MV-4-11 (cell line): ENCODE measurements at places on chromosomes 2 and 18.

DNA sequence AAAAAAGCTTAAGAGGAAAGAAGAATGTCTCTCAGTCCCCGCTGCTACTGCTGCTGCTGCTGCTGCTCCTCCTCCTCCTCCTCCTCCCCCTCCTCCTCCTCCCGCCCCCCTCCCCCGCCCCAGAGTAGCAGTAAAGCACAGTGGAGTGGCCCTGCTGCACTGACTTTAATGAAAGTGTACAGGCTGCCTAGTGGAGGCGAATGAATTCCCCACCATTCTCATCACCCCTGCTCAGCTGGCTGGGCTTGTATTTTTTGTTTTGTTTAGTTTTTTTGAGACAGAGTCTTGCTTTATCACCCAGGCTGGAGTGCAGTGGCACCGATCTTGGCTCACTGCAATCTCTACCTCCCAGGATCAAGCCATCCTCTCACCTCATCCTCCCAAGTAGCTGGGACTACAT, 34.3 kb downstream of the GORASP2 start:
- no peak for DNase-seq

- no peak for DNase-seq
Measured at GRCh38 chr18:27749194-27749593, 427.7 kb downstream of the CDH2 start.

DNA sequence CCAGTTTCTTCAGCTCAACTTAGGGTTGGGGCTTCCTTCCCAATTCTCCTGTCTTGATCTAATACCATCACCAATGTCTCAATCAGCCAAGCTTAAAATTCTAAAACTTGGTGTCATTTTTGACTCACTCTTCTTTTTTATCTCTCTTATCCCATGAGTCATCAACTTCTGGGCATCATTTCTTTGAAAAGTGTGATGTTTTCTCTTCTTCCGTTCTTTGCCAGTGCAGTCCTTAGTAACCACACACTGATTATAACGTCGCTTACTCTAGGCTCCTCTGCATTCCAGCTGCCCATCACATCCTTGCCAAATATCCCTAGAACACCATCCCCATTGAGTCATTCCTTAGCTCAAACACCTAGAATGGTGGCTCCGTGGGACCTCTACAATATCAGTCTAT, 27.4 kb upstream of the MRO start:
- DNase-seq: no peak

DNA sequence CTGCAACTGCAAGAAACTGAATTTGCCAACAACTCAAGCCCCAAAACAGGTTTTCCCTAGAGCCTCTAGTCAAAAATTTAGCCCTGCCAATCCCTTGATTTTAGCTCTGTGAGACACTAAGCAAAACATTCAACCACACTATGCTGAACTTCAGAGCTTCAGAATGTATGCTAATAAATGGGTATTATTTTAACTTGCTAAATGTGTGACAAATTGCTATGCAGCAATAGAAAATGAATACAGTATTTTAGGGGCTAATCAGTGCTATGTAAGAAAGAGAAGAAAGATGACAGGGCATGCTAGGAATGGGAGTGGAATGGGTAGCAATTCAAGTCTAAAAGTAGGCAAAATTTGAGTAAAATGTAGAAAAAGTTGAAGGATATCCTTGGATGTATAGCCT, 223.9 kb upstream of the NOL4 start:
- no peak for DNase-seq

DNA sequence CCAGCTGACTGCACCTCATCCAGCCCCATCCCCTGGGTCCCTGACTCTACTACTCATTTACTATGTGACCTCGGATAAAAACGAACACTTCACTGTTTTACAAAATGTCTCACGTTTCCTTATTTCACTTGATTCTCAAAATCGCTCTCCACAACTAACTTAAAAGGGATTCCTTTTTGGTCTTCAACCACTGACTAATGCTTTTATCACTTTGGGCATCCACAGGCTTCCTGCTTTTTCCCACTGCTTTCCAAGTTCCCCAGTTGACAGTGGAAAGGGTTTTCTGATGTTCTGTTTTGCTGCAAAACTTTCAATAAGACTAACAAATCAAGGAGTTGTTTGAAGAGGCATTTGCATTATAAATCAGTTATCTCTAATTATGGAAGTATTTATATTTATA, 24.1 kb downstream of the EIF2AK3 start:
- no peak for DNase-seq

GRCh38 chr2:524442-524841, 152.8 kb downstream of the TMEM18 start:
- DNase-seq: no peak

GRCh38 chr2:37641582-37642171, 29.8 kb downstream of the CDC42EP3 start:
- DNase-seq: no peak

- DNase-seq: no peak
Measured at GRCh38 chr2:236252602-236253001, 11.6 kb downstream of the ASB18 start.

DNA sequence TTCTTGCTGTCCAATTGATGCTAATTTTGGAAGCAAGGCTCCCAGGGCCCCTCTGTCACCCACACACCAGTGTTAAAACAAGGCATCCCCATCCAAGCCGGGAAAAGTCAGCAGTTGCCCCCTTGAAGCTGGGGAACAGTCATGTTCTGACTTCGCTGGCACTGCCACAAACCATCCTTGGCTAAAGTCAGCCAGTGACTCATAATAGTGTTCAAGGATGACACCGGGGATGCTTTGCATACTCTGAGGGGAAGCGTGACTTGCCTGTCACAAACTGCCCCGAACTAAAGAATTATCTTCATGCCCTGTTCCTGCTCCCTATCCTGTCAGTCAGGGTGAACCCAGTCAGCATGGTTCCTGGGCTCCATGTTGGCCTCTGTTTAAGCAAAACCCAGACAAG, 37.0 kb downstream of the TGFA start:
- peak; percentile 92 for DNase-seq

GRCh38 chr2:11161747-11162146, 6.5 kb downstream of the SLC66A3 start:
- DNase-seq: no peak

DNA sequence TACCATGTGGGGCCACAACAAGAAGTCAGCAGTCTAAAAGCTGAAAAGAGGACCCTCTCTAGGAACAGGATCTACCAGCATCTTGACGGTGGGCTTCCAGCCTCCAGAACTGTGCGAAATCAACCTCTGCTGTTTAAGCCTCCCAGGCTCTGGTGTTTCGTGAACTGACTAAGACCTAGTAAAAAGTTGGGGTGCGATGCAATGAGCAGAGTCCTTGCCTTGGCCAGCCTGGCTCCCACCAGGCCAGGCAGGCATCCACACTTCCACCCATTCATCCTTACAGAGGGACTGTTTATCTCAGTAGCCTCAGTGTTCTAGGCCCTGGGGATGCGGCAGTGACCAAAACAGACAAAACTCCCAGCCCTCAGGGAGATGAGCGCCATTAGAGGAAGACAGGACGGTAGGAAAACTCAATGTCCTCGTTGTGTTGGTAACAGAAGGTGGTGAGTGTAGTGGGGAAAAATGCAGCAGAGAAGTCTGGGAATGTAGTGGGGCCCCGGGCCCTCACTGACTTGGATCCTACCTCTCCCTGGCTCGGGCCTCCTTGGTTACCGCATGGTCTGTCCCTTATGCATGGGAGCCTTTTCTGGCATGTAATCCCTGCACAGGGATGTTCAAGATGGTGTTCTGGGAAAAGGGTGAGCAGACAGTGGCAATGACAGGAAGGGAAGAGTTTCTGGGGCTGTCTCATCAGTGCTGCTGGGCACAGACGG, 271.8 kb upstream of the HS6ST1 start:
- DNase-seq: no peak

GRCh38 chr2:184927040-184927439, 328.7 kb downstream of the ZNF804A start:
- DNase-seq: no peak

DNA sequence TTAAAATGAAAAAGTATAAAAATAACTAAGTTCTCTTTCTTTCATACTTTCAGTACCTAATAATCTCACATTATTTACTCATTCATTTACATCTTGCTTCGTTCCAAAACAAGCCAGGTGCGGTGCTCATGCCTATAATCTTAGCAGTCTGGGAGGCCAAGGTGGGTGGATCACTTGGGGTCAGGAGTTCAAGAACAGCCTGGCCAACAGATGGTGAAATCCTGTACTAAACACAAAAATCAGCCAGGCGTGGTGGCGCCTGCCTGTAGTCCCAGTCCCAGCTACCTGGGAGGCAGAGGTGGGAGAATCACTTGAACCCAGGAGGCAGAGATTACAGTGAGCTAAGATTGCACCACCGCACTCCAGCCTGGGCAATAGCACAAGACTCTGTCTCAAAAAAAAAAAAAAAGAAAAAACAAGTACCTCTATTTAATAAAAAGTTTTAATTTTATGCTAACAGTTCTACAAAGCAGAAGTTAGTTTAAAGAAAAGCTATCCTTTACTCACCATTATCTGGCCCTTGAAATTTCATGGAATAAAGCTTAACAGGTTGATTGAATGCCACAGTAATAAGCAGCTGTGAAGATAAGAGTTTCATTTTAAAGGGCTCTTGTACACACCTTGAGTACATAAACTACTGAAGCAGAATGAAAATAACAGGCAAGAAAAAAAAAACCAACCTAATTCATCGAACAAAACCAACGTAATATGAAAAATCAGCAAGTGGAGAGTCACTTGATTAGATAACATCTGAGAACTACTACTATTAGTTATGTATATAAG, 22.5 kb downstream of the TXNL1 start:
- no peak for DNase-seq

GRCh38 chr18:29174891-29175290, 998.0 kb upstream of the CDH2 start:
- no peak for DNase-seq

DNA sequence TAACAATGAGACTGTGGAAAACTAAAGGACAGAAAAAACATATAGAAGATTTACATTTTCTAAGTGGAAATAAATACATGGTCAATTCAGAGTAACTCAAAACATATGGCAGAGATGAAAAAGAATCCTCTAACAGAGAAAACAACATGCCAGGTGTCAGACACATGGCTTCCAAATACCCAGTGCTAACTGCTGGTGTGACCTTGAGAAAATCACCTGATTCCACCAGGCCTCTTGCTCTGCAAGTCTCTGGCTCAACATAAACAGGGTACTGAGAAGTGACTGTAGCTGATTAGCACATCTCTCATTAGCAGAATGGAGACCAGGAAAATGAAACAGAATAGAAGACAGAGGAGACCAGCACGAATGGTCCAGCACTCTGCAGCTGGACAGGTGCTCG, 210.8 kb downstream of the HNMT start:
- no peak for DNase-seq

GRCh38 chr2:196096264-196096663, 27.6 kb upstream of the DNAH7 start:
- DNase-seq: no peak

- DNase-seq: no peak
Measured at GRCh38 chr18:60935041-60935910, 398.0 kb upstream of the CDH20 start.

GRCh38 chr18:34977838-34978532, 63.2 kb upstream of the MAPRE2 start:
- DNase-seq: peak; percentile 26

DNA sequence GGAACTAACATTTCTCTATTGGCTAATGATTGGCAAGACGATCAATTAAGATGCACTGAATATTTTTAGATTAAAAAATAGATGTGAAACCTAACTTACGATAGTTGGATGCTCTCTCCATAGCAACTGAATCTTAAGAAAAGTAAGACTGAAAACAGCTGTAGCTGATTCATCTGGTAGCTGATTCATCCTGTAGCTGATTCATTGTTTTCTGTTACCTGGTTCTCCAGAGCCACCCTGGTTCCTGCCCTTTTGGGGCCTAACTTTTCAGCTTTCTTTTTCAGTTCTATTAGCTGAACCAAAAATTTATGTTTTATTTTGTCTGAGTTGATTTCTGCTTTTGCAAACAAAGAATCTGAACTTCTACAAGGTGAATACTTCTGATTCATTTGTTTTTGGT, 22.7 kb upstream of the SPR start:
- no peak for DNase-seq

DNA sequence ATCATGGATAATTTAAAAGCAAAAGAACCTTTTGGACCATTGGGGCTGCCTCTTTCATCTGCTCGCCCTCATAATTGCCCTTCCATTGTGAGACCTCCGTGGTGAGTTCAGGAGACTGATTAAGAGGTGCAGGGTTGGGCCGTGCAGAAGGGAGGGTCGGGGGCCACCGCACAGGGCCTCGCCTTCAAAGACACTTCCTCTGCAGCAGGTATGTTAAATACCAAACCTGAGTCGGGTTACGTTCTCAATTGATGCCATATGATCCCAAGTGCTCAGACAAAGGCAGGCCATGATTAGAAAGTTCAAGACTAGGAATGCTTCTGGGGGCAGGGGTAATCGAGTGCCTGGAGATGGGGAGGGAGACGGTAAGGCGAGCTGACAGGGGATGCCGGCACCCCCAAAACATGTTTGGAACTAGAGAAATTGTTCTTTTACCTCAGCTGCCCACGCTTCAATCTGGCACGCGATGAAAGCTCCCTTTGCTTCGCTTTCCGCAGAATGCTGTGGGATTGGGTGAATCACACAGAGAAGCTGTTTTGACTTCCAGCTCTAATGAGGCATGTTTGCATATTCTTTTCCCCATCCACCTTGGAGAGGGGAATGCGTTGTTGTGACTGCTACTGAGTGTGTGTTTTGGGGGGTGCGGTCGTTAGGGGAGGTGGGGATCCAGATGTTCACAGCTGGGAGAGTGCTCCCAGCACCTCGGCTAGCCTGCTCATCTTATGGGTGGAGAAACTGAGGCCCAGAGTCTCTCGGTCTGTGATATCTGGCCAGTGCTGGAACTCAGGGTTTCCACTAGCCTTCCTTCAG, 309.1 kb downstream of the MYCN start:
- DNase-seq: no peak

DNA sequence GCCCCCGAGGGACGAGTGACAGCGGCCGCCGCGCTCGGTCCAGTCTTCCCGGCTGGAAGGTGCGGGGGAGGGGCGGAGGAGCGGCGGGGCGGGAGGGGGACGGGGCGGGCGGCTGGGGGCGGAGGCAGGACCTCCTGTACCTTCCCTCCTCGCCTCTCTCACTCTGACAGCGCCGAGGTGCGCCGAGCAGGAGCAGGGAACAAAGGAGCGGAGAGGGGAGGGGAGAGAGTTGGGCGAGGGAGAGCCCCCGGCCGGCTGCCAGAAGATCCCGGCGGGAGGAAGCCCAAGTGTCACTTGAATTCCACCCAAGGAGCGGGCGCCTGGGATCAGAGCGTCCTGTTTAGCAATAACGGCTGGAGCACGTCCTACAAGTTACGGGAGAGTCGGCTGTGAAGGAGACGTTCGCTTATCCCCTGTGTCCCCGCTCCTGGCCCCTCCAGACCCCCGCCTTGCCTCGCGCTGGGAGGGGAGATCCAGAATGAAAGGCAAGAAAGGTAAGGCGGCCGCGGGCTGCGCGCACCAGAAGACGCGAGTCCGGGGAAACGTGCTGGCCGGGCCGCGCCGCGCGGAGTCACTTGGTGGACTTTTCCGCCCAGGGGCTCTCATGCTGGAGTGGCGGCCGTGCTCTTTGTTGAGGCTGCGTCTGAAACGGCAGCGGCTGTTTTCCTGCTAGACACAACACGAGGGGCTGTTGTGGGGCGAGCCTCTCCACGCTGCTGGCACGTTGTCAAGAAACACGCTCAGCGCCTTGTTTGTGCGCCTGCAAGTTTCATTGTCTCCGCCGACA, at the start of gene TGIF1:
TGIF1 (plus strand) TSS at position 161 of the 787 bp plus-strand sequence; CDS start at position 479, 318 bp downstream.
- peak; percentile 36 for DNase-seq

GRCh38 chr2:118709786-118710185, 137.7 kb downstream of the EN1 start:
- DNase-seq: no peak
